SK-N-MC (cell line): ENCODE measurements at places on chromosomes 6 and 20.

- no peak for DNase-seq
These were observed 21.0 kb downstream of the KIF13A start for GRCh38 chr6:17966451-17966850.

DNA sequence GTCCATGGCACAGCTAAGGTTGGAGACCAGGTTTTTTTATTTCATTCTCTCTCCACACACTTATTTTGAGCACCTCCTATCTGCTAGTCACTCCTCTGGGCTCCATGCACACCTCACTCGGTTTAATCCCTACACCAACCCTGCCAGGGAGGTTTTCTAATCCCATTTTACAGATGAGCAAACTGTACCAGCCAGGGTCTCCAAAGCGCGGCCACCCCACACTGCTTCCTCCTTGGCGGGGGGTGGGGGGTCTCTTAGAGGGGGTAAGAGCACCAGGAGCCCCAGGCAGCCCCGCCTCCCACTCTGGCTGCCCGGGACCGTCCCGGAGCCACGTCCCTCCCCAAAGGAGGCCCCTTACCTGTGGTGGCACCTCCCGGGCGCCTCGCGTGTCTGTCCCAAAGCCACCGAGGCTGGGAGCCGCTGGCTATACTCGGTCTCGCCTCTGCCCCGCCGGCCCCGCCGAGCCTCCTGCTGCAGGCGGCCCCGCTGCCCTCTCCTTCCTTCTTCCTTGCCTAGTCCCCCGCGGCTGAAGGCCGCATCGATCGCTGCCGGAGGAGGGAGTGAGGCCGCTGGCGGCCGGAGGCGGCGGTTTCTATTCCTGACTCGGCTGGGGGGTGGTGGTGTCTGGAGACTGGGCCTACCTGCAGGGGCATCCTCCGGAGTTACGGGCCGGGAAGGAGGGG, at the start of gene KCNS1:
Gene KCNS1 (minus strand): TSS at position 565 of the 683 bp plus-strand sequence. CDS start 1,891 bp downstream, outside the sequence.
- DNase-seq = no peak

DNA sequence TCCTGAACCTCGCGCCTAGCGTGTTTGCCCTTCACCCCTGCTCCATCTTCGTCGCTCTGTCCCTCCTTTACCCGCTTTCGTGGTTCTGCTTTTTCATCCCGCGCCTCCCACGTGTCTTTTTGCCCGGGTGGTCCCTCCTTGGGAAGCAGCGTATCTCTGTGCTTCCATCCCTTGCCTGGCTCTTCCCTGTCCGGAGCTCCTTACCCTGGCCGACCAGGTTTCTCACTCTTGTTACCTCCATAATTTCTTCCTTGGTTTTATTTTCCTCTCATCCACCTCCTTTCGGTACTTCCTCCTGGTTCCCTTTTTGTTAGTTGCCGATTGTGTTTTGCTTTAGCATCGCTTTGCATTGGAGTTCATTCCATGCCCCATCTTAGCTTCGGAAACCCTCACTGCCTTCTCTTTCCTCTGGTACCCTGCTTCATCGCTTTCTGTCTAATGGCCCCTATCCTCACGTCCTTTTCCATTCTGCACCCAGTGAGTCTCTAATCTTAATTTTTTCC, 735 bp downstream of the FAM135A start:
- no peak for DNase-seq

- no peak for DNase-seq
These were observed 5.7 kb upstream of the USP49 start for GRCh38 chr6:41900861-41901260.
